ENCODE measurements at places on chromosomes 12 and 14. TPM values are rescaled to one million over a fixed set of nuclear protein-coding genes. Genes with fewer than 3 reads are reported as not detected.

- DNase-seq, result no peak
- no peak overlapping the region for H3K27ac ChIP-seq
- H3K27me3 ChIP-seq, result no peaks in the 10 kb centered on the region
- H3K4me3 ChIP-seq, result no peak overlapping the region
Measured at GRCh38 chr14:64401949-64402348, 13.8 kb downstream of the MTHFD1 start.

GRCh38 chr14:68495101-68496039, 297.5 kb downstream of the ZFP36L1 start:
- no peak overlapping the region for H3K27ac ChIP-seq
- no peaks in the 10 kb centered on the region for H3K4me1 ChIP-seq
- DNase-seq, result no peak
- H3K27me3 ChIP-seq, result no peaks in the 10 kb centered on the region
- H3K4me3 ChIP-seq, result no peak overlapping the region

- H3K36me3 ChIP-seq, result no peaks in the 10 kb centered on the region
- no peak overlapping the region for H3K27ac ChIP-seq
- H3K4me1 ChIP-seq, result no peaks in the 10 kb centered on the region
Measured at GRCh38 chr12:53862831-53863230, 75.8 kb upstream of the HOXC13 start.

DNA sequence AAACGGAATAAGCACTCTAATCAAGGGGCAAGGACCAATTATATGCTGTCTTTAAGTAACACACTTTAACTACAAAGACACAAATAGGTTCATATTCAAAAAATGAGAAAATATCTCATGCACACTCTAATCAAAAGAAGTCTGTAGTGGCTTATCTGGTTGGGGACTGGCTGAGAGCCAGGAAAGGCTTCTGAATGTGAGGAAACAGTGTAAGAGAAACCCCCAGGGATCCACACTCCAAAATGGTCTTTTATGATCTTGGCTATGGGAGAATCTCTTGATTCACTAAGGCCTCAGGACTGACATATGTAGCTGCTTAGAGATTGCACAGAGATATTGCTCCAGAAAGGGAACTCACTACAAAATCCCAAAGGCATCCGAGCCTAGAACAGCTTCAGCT, 10.3 kb downstream of the CTSG start:
- DNase-seq, result no peak
- H3K27me3 ChIP-seq, result no peaks in the 10 kb centered on the region
- no peaks in the 10 kb centered on the region for H3K36me3 ChIP-seq
- H3K4me1 ChIP-seq, result no peaks in the 10 kb centered on the region

GRCh38 chr14:52227619-52228222, 39.8 kb upstream of the PTGDR start:
- no peak overlapping the region for H3K27ac ChIP-seq
- DNase-seq, result no peak
- H3K36me3 ChIP-seq, result no peaks in the 10 kb centered on the region

DNA sequence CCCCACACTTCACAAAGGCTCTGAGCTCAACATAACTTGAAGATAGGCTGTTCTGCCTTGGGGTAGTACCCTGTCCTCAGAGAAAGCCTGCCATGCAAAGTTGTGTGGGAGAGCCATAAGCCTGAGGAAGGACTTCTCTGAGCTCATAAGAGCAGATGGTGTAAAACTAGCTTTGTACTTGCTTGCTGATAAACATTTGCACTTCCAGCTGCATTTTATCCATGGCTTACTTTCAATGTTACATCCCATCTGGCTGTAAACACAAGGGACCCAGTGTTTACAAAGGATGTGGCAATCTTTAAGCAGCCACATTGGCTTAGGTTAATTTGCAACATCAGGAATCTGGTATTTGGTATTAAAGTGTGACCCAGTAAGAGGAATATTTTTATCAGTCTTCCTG, 258.1 kb downstream of the IPO8 start:
- no peak for DNase-seq
- H3K27me3 ChIP-seq, result no peaks in the 10 kb centered on the region
- no peaks in the 10 kb centered on the region for H3K4me1 ChIP-seq

GRCh38 chr12:15230751-15231150, 9.5 kb upstream of the RERG start:
- H3K4me1 ChIP-seq, result no peaks in the 10 kb centered on the region
- no peaks in the 10 kb centered on the region for H3K36me3 ChIP-seq
- no peaks in the 10 kb centered on the region for H3K27me3 ChIP-seq
- H3K27ac ChIP-seq, result no peak overlapping the region

The MAP3K9 gene
- total RNA-seq, result 1.1 TPM
